ENCODE measurements at places on chromosomes 3 and 15. TPM values are rescaled to one million over a fixed set of nuclear protein-coding genes. Genes with fewer than 3 reads are reported as not detected.

The PLA2G4E gene
- polyA plus RNA-seq: 0.43 TPM

DNA sequence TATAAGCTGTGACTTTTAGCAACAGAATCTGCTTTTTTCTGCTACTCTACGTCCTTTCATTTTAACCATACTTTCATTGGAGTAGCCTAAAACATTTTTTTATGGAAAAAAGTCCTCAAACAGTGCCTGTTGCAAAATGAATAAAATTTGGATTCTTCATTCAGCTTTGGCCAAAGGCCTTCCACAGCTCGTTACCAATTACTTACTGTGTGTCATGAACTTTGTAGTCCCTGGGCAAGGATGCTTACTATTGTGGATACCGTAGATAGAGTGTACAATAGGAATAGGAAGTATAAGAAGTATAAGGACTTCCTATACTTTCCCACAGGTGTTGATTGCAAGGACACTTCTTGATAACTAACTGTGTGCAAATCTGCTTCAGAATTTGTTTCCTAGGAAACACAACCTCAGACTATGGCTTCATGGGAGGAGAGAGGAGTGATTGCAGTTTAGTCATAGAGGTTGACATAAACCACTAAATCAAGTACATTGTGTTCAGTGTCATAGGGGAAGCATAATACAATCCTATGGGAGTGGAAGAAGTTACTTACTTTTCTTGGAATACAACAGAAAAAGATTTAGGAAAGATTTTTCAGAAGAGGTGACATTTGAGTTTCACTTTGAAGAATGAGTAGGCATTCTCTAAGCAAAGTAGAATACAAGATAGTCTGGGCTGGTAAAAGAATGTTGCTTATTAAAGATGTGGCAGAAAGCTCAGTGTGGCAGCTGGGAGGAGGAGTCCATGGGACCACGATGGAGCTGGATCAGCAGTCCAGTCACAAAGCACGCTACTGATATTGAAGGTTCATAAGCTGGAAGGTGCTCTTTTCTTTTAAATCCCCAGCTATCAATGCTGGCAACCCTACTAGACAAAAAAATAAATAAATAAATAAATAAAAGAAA, 309.7 kb upstream of the TPRG1 start:
- H3K36me3 ChIP-seq: peaks cover 9% of the 10 kb centered on the region
- H3K4me3 ChIP-seq: no peak overlapping the region
- no peaks in the 10 kb centered on the region for H3K27me3 ChIP-seq

DNA sequence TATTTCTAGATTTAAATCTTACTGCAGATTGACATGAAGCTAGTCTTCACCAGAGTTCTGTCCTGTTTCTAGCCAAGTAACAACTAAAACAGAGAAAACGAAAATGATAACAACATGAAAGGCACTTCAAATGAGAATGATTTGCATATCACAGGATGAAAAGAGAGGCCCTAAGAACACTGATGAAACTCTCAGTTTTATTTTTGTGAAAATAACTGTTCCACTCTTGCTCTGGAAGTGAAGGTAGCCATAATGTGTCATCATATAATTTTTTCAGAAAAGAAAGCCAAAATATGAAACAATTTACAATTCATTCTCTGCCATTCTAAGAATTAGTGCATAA, 274.4 kb downstream of the ADAMTSL3 start:
- H3K4me1 ChIP-seq: peaks cover 7% of the 10 kb centered on the region
- no peak overlapping the region for H3K4me3 ChIP-seq
- no peak for DNase-seq
- no peak overlapping the region for H3K27ac ChIP-seq
- no peaks in the 10 kb centered on the region for H3K36me3 ChIP-seq

DNA sequence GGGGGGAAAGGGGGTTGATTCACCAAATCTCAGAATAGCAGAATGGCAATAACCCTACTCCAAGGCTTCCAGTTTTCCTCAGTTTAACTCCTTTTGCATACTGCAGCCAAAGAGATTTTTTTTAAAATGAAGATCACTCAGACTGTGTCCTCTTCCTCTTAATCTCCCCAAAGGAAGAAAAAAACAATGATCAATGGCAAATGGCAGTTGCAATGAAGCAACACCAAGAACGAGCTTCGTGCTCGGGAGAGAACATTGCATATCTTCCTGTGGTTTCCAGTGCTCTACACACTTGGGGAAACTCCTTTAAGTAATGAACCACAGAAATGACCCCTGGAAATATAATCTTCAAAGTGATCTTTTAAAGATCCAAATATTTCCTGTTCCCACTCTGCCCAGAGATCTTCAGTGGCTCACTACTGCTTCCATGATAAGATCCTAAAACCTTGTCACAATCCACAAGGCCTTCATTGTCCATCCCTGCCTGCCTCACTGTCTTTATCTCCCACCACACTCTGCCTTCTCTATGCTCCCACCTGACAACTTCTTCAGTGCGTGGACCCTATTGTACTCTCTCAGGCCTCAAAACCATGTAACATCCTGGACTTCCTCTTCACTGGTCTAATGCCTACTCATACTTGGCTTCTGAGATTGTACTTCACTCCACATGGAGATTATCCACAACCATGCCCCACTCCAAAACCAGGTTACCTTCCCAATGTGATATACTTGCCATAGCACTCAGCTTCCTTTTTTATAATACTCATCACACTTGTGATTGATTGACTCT, 394.8 kb downstream of the FHIT start:
- H3K36me3 ChIP-seq: no peaks in the 10 kb centered on the region
- no peak overlapping the region for H3K27ac ChIP-seq
- no peaks in the 10 kb centered on the region for H3K4me1 ChIP-seq
- DNase-seq: no peak
- no peaks in the 10 kb centered on the region for H3K27me3 ChIP-seq

The CMTM8 gene
- 20.1 TPM for polyA plus RNA-seq

The CCR4 gene
- polyA plus RNA-seq: 0.37 TPM

- no peak overlapping the region for H3K4me3 ChIP-seq
- no peak overlapping the region for H3K27ac ChIP-seq
- H3K4me1 ChIP-seq: peaks cover 46% of the 10 kb centered on the region
- DNase-seq: no peak
Observed at GRCh38 chr3:46860017-46860809, 3.0 kb downstream of the MYL3 start.

The GOLGA8S gene
- polyA plus RNA-seq: 0.24 TPM

The KNL1 gene
- 9.8 TPM for polyA plus RNA-seq

Data from large intestine (tissue), 12 donors.